ENCODE measurements at places on chromosomes 3 and 15. TPM values are rescaled to one million over a fixed set of nuclear protein-coding genes. Genes with fewer than 3 reads are reported as not detected.

The SLC15A2 gene
- total RNA-seq = 18.2 TPM

The KCNMB2 gene
- 6.2 TPM for total RNA-seq

The GABRG3 gene
- total RNA-seq = 0.21 TPM

The SPINT1 gene
- total RNA-seq = 49.2 TPM

The CCRL2 gene
- 3.7 TPM for total RNA-seq

The IL17RB gene
- 1.0 TPM for total RNA-seq

The ECE2 gene
- not detected for total RNA-seq

The SLC51A gene
- total RNA-seq = not detected

The MCCC1 gene
- total RNA-seq = 30.1 TPM

The ANKRD63 gene
- 2.4 TPM for total RNA-seq

The AGBL1 gene
- total RNA-seq = 77.9 TPM

GRCh38 chr3:14861446-14862302 lies 42.9 kb downstream of the FGD5 start:
- no peak for DNase-seq

GRCh38 chr3:10816019-10816862 lies at the start of gene SLC6A11:
Gene SLC6A11, plus strand, starts transcription at chr3:10816228. Its CDS starts 38 bp downstream, at chr3:10816266.
- DNase-seq = peak; percentile 6

DNA sequence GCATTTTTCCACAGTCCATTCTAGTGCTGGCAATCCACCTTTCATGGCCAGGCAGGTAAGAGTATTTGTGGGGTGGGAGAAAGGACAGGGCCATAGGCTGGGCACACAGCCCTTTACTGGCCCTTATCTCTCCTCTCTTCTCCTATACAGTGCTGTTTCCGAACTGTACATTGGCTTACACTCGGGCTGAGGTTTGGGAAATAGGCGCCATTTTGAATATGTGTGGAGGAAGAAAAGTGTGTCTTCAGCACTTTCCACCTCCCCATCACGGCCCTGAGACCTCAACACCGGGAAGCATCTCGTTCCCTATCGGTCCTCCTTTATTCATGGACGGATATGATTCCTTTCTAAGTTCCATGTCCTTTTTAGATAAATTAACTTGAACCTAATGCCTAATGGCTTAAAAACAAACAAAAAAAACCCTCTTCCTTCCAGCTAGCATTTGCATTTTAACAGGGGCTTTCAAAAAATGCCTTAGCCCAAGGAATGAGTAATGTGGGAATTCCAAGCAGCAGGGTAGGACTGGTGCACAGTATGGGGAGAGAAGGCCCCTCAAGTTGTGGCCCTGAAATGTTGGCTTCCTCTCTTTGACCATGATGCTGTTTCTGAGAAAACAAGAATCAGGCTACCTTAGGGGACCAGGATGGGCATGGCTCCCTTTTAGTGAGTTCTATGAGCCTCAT lies 24.5 kb downstream of the CD86 start:
- no peak for DNase-seq

- no peak for DNase-seq
These were observed 34.5 kb downstream of the USP3 start for GRCh38 chr15:63538876-63539275.

- peak; percentile 14 for DNase-seq
These were observed 1.1 kb downstream of the SAMMSON start for GRCh38 chr3:70000563-70001081.

GRCh38 chr15:96355568-96356187 lies 25.2 kb downstream of the NR2F2 start:
- DNase-seq = peak; percentile 9

DNA sequence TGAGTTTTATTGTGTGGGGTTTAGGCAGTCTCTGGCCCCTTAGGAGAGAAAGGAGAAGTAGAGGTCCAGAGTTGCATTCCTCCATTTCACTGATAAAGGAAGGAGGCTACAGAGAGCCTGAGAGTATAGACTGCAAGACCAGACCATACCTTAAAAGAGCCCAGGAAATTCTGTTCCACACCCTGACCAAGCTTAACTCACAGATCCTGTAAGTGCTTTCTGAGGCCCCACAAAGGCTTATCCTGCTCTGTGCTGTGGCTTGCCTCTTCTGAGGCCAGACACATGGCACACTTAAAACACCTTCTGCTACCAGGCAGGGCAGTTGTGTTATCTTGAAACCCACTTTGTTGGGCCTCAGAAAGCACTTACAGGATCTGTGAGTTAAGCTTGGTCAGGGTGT lies 39.2 kb upstream of the LEKR1 start:
- DNase-seq = no peak

DNA sequence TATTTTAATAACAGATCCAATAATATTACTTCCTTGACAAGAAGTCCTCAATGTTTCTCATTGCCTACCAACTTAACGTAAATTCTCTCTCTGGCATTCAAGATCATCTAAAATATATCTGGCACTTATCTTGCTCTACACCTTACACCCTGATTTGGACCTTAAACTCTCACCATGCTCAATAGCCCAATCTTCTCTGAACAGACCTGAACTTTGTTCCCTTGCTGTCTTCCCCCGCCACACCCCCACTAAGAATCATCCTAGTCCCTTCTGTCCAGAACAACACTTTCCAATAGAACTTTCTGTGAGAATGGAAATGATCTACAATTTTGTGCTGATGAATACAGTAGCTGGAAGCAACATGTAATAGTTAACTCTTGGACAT lies 44.9 kb downstream of the P2RY1 start:
- DNase-seq = no peak

DNA sequence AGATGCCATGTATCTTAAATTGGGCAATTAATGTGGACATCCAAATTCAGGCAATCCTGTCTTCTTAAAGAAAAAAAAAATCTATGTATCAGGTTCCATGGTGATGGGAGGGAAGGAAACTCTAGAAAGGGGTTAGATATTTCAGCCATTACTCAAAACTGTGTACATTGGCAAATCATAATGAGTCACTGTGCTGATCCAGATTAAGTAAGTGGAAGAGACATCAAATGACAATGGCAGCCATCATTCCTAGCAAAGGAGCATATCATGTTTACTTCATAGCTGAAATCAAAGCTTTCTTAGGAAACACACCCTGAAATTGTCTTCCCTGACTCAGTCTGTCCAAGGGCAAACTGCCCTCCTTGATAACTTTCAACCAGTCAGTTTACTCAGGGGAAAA lies 713.3 kb upstream of the GBE1 start:
- no peak for DNase-seq

GRCh38 chr3:119413603-119414280 lies 49.7 kb downstream of the TMEM39A start:
- no peak for DNase-seq

DNA sequence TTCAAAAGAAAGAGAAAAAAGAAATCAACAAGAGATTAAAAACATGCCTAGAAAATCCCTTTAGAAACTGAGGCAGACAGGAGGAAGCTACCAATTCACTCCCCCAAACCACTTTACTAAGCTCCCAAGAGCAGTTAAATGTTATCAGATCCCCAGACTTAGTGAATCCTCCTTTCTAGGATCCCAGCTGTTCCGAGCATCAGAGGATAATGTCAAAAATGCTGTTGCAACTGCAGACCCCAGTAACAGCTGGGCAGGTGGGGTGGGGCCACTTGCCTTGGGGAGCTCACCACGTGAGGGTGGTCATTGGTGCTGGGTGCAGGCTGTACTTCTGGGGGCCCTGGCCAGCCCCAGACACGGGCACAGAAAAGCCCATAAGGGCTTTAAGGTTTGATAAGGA lies 9.1 kb downstream of the POMGNT2 start:
- peak; percentile 56 for DNase-seq

DNA sequence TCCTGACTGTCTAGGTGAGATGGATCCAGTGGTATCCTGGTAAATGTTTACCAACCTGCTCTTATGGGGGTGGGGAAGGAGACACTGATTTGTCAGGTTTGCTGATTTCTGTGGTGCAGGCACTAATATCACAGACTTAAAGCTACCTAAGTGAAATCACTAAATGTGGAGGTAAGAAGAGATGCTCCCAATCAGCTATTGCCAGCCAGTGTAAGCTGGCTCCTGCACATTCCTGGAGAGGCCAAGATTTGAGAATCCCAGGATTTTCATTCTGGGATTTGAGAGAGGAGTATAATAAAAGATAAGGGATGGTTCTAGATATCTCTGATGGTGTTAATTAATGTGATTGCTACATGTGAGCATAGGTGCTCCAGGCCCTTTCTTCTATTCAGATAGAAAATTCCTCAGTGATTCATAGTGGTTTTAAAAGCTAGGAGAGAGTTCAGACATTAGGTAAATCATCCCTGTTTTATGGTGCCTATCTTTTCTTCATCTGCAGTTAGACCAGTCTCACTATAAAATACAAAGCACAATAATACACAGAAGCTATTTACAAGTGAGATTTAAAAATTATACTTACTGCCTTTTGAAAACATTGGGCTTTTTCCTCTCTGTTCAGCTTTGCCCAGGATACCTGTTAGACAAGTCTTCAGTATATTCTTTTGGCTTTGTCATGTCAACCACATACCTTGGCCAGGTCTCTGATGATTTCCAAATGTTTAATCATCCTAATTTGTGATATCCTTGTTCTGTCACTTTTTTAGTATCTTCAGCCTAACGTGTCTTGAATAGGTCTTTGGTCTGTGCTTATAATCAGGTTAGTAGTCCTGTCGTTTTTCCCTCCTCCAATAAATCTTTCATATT lies 90.9 kb downstream of the MBNL1 start:
- DNase-seq = no peak

- peak; percentile 88 for DNase-seq
These were observed 42.1 kb downstream of the CORO2B start for GRCh38 chr15:68620721-68621527.

DNA sequence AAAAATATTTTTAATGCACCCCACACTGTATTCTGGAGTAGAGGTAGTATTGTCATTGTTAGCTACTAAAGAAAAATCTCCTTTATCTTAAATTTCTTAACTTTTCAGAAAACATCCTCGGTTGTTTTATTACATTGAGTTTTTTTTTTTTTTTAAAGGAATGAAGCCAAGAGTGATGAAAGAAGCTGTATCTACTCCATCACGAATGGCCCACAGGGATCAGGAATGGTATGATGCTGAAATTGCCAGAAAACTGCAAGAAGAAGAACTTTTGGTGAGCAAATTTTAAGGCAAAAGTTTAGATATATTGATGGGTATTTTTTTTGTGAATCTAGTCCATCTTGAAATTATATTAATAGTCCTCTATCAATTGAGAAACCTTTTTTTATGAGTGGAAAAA lies 49.7 kb upstream of the UTS2B start:
- no peak for DNase-seq

DNA sequence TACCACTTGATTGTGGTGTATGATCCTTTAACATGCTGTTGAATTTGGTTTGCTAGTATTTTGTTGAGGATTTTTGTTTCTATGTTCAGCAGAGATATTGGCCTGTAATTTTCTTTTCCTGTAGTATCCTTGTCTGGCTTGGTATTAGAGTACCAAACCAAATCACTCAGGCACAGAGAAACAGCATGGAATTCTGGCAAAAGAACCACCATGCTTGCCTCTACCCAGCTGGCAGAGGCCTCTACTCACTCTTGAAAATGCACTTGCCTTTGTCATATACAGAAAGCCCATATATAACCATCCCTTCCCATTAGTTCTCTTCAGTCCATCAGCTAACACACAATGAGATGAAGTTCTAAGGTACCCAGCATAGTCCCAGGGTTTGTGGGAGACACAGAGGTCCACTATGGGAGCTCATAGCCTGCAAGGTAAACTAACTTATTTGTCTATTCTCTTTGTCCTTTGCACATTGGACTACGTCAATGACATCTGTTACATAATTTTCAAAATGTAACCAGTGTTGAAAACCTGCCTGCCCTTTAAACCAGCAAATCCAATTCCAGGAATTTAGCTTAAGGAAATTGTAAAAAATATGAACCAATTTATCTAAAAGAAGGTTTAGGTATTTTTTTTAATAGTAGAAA lies 82.1 kb upstream of the POMGNT2 start:
- DNase-seq = no peak

DNA sequence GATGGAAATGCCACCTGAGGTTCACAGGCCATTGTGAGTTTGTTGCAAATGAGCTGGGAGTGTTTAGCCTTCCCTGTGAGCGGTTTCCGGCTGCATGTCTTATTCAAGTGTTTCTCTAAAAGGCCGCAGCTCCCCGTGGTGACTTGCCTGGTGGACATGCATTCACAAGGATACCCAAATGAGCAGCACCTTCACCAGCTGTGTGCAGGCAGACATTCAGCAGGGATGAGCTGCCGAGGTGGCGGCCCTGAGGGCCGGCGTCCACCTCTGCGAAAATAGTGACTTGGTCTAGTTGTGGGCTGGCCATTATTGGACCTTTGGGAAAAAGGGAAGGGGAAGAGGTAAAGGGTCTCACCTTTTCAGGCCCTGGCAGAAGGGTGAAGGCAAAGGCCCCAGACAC lies 23.4 kb downstream of the SPSB4 start:
- no peak for DNase-seq

- peak; percentile 77 for DNase-seq
These were observed 533 bp downstream of the ARF4 start for GRCh38 chr3:57596495-57597126.

- no peak for DNase-seq
These were observed 28.5 kb upstream of the LRRC34 start for GRCh38 chr3:169841171-169841570.

- DNase-seq = peak; percentile 70
These were observed 524.7 kb upstream of the MCTP2 start for GRCh38 chr15:93706495-93707292.

- DNase-seq = no peak
These were observed 463.3 kb downstream of the MAGI1 start for GRCh38 chr3:65575376-65575840.

- no peak for DNase-seq
These were observed 38.4 kb downstream of the SYNM start for GRCh38 chr15:99143242-99143641.

- DNase-seq = no peak
These were observed 113.0 kb downstream of the PDE8A start for GRCh38 chr15:85094685-85095084.
